ENCODE measurements at places on chromosomes 11 and 22.

DNA sequence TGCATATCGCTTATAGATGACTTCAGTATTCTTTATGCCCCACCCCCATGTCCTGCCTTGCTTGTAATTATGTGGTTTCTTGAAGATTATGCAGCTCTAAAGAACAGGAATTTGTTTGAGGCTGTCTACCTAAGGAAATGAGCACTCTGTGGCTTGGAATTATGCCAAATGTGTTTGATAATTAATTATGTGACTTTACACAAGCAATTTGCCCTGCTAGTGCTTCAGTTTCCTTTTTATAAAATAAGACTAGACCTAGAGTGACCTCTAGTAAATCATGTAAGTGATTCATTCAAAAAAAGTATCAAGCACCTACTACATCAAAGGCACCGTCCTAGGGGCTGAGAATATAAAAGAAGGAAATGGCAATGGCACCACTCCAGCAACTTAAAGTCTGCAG is 491.5 kb upstream of the KIRREL3 start:
- no peak for DNase-seq

- DNase-seq: no peak
Observed at GRCh38 chr11:100823360-100823759, 136.3 kb downstream of the ARHGAP42 start.

DNA sequence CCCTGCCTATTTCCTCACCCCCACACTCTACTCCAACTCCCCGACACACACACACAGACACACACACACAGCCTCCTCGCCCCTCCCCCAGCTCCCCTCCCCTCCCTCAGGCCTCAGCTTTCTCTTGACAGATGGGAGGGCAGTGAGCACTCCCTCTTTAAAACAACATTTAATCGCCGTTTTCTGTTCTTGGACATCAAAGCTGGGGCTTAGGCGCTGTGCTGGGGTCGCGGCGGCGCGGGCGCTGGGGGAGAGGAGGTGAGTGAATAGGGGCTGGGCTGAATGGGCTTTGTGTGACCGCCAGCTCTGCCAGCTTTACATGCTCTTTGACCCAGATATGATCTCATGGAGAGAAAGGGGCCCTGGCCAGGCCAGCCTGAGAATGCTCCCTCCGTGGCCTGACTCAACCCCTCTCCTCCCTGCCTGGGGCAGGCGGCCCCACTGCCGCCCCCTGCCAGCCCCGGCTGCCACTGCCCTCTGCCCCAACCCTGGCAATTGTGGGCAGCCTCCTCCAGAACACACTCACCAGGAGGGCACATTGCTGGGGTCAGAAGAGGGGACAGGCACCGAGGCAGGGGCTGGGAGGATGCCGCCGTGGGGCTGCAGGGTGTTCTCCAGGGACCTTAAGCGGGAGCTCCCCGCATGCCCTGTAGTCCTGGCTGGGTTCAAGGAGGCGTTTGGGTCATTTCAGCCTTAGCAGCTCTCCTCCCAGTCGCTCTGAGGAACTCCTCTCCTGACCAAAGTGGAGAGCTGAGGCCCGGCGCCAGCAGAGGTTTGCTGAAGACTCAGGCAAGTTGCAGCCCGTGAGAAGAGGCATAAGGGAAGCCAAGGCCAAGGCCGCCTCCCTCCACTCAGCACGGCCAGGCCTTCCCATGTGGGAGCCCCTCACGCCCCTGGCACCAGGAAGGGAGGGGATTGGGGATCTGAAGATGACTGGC is 38.3 kb upstream of the NNMT start:
- DNase-seq: peak; percentile 81

DNA sequence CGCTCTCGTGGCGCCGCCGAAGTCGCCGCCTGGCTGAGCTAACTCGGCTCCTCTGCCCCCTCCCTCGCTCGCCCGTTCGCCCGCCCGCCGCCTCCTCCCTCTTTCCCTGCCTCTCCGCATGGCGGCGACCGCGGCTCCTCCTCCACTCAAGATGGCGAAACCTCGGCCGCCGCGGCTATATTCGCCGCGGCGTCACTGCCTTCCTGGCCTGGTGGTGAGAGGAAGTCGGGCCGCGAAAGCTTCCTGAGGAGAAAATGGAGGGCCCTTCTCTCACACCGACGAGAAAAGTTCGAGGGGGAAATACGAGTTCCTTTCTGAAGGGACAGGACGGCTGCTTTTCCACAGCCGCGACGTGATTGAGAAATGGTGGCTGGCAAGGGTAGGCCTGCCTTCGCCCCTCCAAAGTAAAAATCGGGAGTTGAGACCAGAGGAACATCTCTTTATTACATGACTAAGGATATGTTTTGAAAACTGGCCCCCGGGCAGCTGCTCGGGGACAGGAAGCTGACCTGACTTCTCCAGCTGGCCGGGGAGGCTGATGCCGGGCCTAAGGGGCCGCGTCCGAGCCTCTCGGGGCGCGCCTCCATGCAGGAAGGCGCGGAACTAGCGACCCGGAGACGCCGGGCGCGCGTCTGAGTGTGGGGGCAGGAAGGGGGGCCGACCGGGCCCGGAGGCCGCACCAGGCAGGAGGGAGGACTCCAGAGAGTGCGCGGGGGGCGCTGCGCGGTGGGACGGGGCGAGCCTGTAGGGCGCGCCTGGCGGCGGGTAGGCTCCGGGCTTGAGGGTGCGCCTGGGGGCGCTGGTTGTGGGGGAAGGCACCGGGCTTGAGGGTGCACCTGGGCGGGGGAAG is at the start of gene DDX6:
TSS of gene DDX6 (minus strand) at position 54 of the 850 bp plus-strand sequence. CDS start 4,913 bp downstream, outside the sequence.
- peak; percentile 90 for DNase-seq

GRCh38 chr22:37230673-37231405 is 13.2 kb downstream of the RAC2 start:
- no peak for DNase-seq

All from ovary (tissue), 10 donors.